Hematopoietic multipotent progenitor cell (in vitro differentiated cells): ENCODE measurements at places on chromosomes 1 and 21. TPM values are rescaled to one million over a fixed set of nuclear protein-coding genes. Genes with fewer than 3 reads are reported as not detected.

DNA sequence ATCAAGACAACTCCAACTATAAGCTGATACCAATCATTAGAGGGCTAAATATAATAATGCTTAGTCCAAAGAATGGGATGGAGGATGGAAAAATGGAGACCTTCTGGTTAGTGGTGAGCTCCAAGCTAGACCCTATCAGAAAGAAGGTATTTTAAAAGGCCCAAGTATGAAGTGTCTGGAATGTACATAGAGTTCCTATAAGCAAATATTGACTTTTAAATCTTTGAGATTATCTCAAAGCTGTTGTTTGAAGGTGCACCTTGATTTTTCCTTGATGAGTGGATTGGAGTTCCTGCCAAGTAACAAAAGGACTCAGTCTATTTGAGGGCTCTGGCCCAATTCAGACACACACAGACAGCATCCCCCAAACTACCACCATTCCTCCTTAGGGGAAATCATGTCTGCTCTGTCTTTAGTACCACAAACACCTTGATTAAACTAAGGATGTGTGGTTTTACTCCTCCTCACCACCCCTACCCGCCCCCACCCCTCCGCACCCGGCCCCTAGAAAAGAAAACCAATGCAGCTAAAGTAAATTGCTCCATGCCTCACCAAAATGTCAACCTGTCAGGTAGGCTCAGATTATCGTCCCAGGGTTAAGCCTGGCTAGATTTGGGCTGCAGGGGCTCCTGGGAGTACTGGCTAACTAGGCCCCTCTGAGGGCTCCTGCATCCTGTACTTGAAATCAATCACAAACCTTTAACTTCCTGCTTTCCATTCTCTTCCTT is 59.4 kb downstream of the CDC7 start:
- no peak for DNase-seq

DNA sequence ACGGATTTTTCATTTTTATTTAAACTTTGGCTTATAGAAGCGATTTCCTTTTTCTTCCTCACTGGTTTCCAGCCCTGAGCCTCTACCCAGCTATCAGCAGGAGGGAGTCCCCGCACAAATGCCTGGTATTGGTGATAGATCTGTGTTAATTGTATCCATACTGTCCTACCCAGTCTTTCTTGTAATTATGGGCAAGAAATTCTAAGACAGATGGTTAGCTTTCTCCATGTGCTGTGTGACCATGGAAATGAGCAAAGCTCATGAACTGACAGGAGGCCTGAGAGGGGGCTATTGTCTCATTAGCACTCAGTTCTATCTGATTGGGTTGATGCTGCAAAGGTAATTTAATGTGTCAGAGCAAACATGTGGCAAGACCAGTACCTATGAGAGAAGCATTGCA is 108.1 kb upstream of the IVNS1ABP start:
- no peak for DNase-seq

- DNase-seq, result no peak
Observed at GRCh38 chr1:25458541-25459298, 28.0 kb downstream of the MACO1 start.

- DNase-seq, result no peak
Observed at GRCh38 chr1:16999863-17000262, 11.9 kb downstream of the ATP13A2 start.

- no peak for DNase-seq
Observed at GRCh38 chr1:198363625-198364151, 176.8 kb downstream of the ATP6V1G3 start.

- DNase-seq, result no peak
Observed at GRCh38 chr1:202216691-202217090, 23.1 kb downstream of the LGR6 start.

GRCh38 chr1:53206735-53207379 is 10.2 kb downstream of the CPT2 start:
- DNase-seq, result no peak

DNA sequence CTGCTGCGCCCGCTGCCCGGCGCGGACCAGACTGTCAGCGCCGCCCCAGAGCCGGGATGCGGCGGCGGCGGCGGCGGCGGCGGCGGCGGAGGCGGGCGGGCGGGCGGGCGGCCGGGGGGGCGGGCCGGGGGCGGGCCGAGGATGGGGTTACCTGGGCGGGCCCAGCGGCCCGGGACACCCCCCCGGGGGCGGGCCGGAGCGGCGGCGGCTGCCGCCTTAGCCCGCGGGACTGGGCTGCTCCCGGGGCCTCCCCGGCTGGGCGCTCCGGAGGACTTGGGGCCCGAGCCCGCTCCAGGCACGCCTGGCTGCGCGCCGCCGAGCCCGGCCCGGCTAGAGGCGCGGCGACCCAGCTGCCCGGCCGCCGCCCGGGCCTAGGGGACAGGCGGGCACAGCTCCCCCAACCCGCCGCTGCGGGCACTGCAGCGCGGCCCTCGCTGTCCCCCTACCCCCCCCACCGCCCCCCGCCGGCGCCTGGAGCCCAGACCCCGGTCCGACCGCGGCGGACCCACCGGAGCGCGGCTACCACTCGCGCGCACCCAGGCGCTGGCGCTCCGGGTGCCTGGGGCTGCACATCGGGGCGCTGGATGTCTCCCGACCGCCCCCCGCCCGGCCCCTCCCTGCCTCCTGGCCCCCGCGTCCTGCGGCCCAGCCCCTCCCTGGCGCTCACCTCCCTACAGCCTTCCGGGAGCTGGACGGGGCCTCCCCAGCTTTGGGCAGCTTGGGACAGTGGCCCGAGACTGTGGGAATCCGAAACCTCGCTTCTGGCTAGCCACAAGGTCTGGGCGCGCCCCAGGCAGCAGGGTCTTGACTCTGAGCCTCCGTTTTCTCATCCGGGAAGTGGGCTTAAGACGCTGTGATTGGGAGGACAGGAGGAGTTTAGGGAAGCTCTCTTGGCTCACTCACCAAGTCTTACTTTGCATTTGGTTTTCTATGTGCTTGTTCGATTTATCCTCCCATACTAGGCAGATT is at the start of gene WNT4:
Gene WNT4, minus strand, starts transcription at position 33 of the 969 bp plus-strand sequence. CDS start 175 bp downstream, outside the sequence.
- no peak for DNase-seq

- no peak for DNase-seq
Observed at GRCh38 chr1:104804147-104804546, 1054.4 kb downstream of the AMY1C start.

DNA sequence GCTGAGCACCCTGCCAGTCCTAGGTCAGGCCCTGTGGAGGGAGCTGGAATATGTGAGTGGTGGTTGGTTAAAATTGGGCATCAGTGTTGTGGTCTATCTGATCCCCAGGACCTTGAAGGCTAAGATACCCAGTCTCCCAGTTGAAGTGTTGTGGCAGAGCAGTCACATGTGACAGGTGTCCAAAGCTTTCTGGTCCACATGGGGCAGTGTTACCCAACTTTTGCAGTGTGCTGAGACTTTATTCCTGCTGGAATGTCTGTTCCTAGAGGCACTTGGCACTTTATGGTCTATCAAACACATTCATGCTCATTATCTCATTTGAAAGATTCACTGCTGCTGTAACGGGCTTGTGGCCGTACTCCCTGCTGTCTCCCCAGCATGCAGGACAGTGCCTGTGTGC is 21.0 kb upstream of the LORICRIN start:
- no peak for DNase-seq

- peak; percentile 35 for DNase-seq
Observed at GRCh38 chr1:11337580-11338073, 64.6 kb downstream of the UBIAD1 start.

- peak; percentile 28 for DNase-seq
Observed at GRCh38 chr1:172398970-172399755, 21.3 kb upstream of the C1orf105 start.

DNA sequence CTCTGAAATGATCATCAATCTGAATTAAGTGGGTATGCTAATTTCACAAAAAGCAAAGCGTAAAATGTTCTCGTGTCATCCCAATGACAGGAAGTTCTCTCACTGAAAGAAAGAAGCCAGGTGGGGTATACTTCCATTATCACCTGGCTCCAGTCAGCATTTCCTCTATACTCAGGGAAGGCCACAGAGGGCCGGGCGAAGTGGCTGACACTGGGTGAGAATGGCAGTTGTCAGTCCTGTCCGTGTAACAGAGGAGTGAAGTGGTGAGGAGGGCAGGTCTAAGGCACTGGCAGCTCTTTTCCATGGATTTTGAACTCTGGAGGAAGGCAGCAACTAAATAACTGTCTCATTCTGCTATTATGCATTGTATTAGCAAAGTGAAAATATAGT is 60.4 kb downstream of the CAPN2 start:
- no peak for DNase-seq

DNA sequence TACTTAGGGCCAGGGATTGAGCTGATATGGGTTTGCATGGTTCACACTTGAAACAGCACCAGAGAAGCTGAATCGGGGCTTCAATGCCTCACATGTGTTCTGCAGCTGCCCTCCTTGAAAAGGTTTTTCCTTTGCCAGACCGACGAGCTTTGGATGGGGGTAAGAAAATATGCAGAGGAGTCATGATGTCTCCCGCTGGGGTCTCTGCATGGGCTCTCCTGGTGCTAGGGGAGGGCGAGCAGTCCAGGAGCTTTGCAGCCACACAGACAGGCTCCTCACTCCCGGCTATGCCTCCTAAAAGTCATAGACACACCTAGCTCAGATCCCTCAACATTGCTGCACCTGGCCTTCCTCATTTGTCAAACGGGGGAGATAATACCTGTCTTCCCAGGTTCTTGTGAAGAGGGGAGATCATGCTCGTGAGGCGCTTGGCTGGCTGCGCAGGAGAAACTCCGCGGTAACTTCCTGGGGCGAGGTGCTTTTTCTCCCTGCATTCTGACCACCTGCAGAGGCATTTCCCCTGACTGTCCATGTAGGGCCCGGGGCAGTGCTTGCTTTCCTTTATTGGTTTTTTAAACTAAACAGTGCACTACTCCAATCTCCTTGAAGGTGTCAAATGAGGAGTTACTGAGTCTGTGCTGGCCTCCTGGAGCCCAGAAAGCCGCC is 112.4 kb downstream of the PLXNA2 start:
- DNase-seq, result no peak

GRCh38 chr1:181662606-181663005 is 179.3 kb downstream of the CACNA1E start:
- DNase-seq, result no peak

- no peak for DNase-seq
Observed at GRCh38 chr1:41478118-41478748, 6.2 kb downstream of the EDN2 start.

GRCh38 chr1:99580451-99580850 is 65.5 kb upstream of the PALMD start:
- no peak for DNase-seq

DNA sequence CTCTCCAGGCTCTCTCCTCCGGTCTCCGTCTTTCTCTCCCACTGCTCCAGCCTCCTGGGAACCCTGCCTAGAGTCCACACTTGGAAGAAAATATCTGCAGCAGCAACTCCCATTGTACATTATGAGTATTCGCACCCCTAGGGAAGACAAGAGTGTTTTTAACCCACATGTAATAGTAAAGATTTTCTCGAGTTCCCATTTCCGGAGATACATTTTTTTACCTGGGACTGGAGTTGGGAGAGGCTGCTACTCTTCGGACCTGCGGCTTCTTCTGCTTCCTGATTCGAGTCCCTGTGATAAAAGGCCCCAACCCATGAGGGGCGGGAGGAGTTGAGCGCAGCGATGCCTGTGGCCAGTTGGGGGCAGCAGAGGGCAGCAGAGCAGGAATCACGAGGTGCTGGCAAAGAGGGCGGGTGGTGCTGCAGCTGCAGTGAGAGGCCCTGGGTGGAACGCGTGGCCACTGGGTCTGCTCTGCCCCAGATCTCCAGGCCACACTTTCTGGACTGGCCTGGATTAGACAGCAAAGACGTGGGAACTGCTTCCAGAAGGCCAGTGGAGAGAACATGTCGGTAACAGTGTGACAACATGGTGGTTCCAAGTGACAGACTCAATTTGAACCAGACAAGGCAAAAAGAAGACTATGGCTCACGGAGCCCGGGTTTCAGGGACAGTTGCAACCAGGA is 221.0 kb upstream of the CSF3R start:
- peak; percentile 87 for DNase-seq

- no peak for DNase-seq
Observed at GRCh38 chr1:119725626-119726025, 13.9 kb downstream of the PHGDH start.

- no peak for DNase-seq
Observed at GRCh38 chr1:44926311-44926781, 60.0 kb downstream of the EIF2B3 start.

- DNase-seq, result no peak
Observed at GRCh38 chr1:232831895-232832294, 26.7 kb downstream of the MAP10 start.

- DNase-seq, result no peak
Observed at GRCh38 chr1:227225715-227226346, 92.5 kb downstream of the CDC42BPA start.

- no peak for DNase-seq
Observed at GRCh38 chr1:186983327-186983726, 154.6 kb downstream of the PLA2G4A start.

GRCh38 chr21:45976701-45977311 is 4.8 kb upstream of the COL6A1 start:
- DNase-seq, result no peak

DNA sequence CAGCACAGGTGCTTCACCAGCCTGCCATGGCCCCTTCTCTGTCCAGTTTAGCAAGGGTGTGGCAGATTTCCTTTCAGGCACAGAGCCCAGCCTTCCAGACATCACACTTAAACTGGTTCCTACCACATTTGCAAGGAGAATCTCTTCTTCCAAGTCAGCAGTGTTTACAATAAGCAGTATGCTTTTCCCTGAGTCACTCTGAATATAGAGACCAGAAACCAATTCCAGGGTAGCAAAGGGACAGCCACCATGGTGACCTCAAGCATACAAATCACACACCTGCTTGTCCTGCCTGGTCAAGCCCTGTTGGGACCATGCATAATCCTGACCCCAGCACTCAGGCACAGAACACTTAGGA is 8.7 kb upstream of the CBR3 start:
- DNase-seq, result no peak

- DNase-seq, result no peak
Observed at GRCh38 chr1:18770799-18771198, 88.7 kb downstream of the TAS1R2 start.

DNA sequence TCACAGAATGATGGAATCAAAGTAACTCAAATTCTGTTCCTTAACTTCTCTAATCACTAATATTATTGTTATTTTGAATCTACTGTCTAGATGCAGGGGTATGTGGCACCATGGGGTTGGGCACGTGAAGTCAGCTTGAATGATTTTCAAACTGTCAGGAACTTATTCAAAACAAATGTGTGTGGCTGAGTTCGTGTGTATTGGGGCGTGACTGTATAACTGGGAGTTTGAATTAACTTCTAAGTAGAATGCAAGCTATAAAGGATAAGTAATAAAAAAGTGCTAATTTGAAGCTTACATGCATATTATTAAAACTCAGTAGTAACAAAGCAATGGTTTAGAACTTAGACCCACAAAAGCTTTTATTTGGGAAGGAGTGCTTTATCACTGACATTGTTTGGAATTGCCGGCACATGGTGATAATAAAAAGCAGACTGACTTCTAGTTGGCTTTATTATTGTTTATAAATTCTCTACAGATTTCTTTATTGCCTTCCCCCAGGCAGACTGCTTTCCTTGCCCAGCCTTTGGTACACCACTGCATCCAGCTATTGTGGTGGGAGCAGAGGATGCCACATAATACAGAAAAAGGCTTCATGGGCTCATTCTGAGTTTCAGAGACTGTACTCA is 84.3 kb downstream of the TENT5C start:
- no peak for DNase-seq

The LMOD1 gene
- total RNA-seq, result not detected

The ANGPTL3 gene
- not detected for total RNA-seq

The VAMP4 gene
- total RNA-seq, result 4.8 TPM

The RXFP4 gene
- not detected for total RNA-seq

The ELAPOR1 gene
- total RNA-seq, result 0.27 TPM

The CTSE gene
- under 0.01 TPM for total RNA-seq

The RGL1 gene
- total RNA-seq, result 0.27 TPM

The OR14I1 gene
- not detected for total RNA-seq

The OLIG2 gene
- under 0.01 TPM for total RNA-seq

The PPFIA4 gene
- under 0.01 TPM for total RNA-seq

The LENEP gene
- 0.54 TPM for total RNA-seq

The FBLIM1 gene
- 0.27 TPM for total RNA-seq

The LAX1 gene
- total RNA-seq, result 1.3 TPM

The DYNLT5 gene
- total RNA-seq, result 15.1 TPM

The GNPAT gene
- 23.4 TPM for total RNA-seq
